Pancreas (tissue), 10 donors: ENCODE measurements at places on chromosomes 5 and 9. TPM values are rescaled to one million over a fixed set of nuclear protein-coding genes. Genes with fewer than 3 reads are reported as not detected.

DNA sequence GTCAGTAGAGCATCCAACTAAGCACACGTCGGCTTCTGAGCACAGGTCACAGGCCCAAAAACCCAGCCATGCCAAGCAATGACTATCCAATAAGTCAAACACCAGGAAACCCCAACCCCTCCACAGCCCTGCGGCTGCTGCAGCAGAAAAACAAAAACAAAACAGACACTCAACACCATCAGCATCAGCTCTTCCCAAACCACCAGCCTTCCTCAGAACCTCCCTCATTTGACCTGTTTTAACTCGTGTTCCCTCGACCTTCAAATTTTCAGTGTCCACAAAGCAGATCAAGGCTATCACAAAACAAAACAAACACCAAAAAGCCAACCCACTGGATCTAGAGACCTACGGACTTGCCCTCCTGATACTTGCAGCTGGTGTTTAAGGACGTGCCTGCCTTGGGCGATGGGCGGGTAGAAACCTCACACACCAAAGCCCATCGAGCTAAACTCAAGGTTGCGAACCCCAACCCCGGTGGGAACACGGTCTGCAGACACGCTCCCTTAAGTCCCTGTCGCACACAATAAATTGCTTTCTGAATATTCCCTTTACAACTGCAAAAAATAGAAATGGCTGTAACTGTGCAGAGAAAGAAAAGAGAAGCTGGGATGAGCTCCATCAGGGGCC, 247.1 kb upstream of the ANKRD55 start:
- no peak for DNase-seq

DNA sequence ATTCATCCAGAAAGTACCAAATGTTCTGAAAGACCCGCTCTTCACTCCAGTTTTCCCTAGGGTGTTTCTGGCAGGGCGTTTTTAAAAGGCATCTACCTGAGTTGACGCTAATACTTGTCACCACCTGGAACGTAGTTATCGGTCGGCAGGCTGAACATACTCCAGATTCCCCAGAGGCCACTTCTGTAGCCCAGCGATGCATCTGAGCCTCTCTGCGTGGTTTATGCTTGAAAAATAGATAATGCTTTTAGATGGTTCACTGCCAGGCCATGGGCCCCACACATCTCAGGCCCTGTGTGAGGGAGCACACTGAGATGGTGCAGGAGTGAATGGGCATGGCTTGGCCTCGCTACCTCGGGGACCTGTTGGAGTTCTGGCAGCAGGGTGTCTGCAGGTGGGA, 33.0 kb upstream of the NCS1 start:
- no peak for DNase-seq

GRCh38 chr5:173891308-173892116, 3.4 kb downstream of the CPEB4 start:
- DNase-seq, result no peak

Gene AIF1L
- 2.4 TPM for total RNA-seq

Gene SETX
- 14.9 TPM for total RNA-seq
